ENCODE measurements at places on chromosomes 5 and 9. TPM values are rescaled to one million over a fixed set of nuclear protein-coding genes. Genes with fewer than 3 reads are reported as not detected.

- no peak overlapping the region for H3K4me3 ChIP-seq
- H3K27ac ChIP-seq = no peak overlapping the region
- H3K36me3 ChIP-seq = no peaks in the 10 kb centered on the region
- no peaks in the 10 kb centered on the region for H3K4me1 ChIP-seq
- no peaks in the 10 kb centered on the region for H3K27me3 ChIP-seq
- no peak for DNase-seq
Measured at GRCh38 chr5:66987126-66987525, 209.5 kb downstream of the CD180 start.

GRCh38 chr5:6483880-6484382, 35.3 kb downstream of the UBE2QL1 start:
- H3K27ac ChIP-seq = no peak overlapping the region
- no peaks in the 10 kb centered on the region for H3K36me3 ChIP-seq
- no peak for DNase-seq
- no peaks in the 10 kb centered on the region for H3K27me3 ChIP-seq
- no peak overlapping the region for H3K4me3 ChIP-seq
- no peaks in the 10 kb centered on the region for H3K4me1 ChIP-seq

DNA sequence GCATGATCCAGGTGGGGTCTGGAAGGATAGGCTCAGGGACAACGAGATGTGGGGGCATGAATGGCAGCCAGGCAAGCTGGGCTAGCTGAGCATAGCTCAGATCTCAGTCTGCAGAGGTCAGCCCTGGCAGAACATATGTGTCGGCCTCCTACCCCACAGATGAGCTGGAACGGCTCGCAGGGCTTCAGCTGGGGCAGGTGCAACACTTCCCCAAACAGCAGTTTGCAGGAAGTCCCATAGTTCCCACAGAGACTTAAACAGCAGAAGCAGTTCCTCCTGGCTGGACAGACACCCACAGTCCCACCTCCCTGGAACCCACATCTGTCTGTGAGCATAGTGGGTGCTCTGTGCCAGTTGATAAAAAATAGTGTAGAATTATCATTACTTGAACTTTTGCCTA, 404.6 kb downstream of the GADD45G start:
- peaks cover 1% of the 10 kb centered on the region for H3K4me1 ChIP-seq
- H3K4me3 ChIP-seq = no peak overlapping the region
- DNase-seq = no peak
- no peaks in the 10 kb centered on the region for H3K27me3 ChIP-seq

Gene DND1
- 0.38 TPM for total RNA-seq

DNA sequence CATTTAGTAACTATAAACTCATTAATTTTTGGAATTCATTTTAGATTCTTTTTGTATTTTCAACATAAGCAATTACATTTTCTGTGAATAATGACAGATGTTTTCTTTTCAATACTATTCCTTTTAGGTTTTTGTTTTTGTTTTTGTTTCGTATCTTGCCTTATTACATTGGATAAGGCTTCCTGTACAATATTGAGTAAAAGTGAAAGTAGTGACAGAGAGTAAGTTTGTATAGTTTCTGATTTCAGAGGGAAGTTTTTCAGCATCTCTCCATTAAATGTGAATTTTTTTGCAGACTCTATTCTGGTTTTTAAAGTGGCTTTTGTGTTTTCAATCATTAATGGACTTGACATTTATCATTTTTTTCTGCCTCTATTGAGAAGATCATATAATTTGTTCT, 12.8 kb upstream of the CAMK4 start:
- no peak for DNase-seq
- H3K27ac ChIP-seq = no peak overlapping the region
- H3K4me1 ChIP-seq = no peaks in the 10 kb centered on the region
- H3K4me3 ChIP-seq = no peak overlapping the region

Gene CBY3
- total RNA-seq = not detected

- H3K27ac ChIP-seq = no peak overlapping the region
- no peak overlapping the region for H3K4me3 ChIP-seq
- no peak for DNase-seq
Measured at GRCh38 chr5:39919876-39920275, 495.1 kb upstream of the DAB2 start.

- H3K4me3 ChIP-seq = no peak overlapping the region
- no peaks in the 10 kb centered on the region for H3K4me1 ChIP-seq
- H3K27ac ChIP-seq = no peak overlapping the region
- no peaks in the 10 kb centered on the region for H3K27me3 ChIP-seq
Measured at GRCh38 chr9:138042640-138043039, 165.1 kb downstream of the CACNA1B start.

GRCh38 chr9:3099646-3100045, 255.8 kb upstream of the PUM3 start:
- H3K27me3 ChIP-seq = no peaks in the 10 kb centered on the region
- H3K4me3 ChIP-seq = no peak overlapping the region
- no peak for DNase-seq
- H3K27ac ChIP-seq = no peak overlapping the region
- no peaks in the 10 kb centered on the region for H3K4me1 ChIP-seq
- no peaks in the 10 kb centered on the region for H3K36me3 ChIP-seq

DNA sequence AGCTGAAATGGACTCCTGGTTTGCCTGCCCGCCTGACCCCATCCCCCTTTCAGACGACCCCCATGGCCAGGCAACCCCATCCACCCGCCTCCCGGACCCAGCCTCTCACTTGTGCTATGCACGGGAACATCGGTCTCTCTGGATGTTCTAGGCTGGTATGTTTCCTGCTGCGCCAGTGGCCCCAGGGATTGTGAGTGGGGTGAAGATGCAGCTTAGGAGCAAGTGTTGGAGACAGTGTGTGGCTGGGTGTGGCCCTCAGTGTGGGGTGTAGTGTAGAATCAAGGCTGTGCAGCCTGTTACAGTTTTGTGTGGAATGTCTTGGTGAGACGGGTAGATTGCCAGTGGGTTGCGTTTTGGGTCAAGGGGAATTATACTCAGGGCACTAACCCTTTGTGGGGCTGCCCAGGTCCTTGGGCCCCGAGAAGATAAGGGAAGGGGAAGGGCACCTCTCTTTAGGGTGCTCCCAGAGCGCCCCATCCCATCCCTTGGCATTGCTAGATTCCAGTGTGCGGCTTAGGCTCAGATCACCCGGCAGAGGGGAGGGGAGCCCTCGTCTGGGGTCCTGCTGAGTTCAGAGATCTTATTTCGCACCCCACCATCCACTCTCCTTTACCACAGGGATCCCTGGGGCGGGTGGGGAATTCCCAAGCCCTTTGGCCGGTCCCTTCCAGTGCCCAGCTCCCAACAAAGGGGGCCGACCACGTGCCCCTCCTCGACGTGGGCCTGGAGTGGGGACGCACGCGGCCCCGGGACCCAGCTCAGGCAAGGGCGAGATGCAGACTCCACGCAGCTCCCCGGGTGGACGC, 4.6 kb downstream of the IER5L start:
- H3K4me3 ChIP-seq = peak overlapping the region; percentile 52
- peak overlapping the region; percentile 97 for H3K27ac ChIP-seq
- H3K4me1 ChIP-seq = peaks cover 14% of the 10 kb centered on the region
- H3K36me3 ChIP-seq = no peaks in the 10 kb centered on the region
- H3K27me3 ChIP-seq = no peaks in the 10 kb centered on the region

GRCh38 chr5:117201001-117201400, 626.4 kb upstream of the SEMA6A start:
- DNase-seq = no peak
- H3K27ac ChIP-seq = no peak overlapping the region
- H3K4me3 ChIP-seq = no peak overlapping the region
- peaks cover 1% of the 10 kb centered on the region for H3K4me1 ChIP-seq

DNA sequence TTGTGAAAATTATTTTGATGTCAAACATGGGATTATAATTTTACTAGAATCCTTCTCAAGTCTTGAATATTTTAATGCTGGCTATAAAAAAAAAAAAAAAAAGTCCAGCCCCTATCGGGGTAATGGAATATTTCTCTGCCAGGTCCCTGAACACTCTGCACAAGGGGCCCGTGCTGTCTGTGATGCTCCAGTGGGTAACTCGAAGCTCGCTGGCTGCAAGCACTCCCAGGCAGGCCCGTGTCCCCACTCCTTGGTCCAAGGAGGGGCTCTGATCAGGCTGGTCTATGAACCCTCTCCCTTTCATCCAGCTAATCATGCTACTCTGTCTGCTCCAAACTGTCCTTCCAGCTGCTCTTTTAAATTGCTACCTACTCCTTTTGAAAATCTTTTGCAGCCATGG, 180.8 kb downstream of the GAPVD1 start:
- H3K27ac ChIP-seq = no peak overlapping the region
- H3K36me3 ChIP-seq = no peaks in the 10 kb centered on the region
- no peaks in the 10 kb centered on the region for H3K27me3 ChIP-seq
- H3K4me1 ChIP-seq = no peaks in the 10 kb centered on the region
- no peak for DNase-seq

Gene GFRA3
- 0.32 TPM for total RNA-seq

DNA sequence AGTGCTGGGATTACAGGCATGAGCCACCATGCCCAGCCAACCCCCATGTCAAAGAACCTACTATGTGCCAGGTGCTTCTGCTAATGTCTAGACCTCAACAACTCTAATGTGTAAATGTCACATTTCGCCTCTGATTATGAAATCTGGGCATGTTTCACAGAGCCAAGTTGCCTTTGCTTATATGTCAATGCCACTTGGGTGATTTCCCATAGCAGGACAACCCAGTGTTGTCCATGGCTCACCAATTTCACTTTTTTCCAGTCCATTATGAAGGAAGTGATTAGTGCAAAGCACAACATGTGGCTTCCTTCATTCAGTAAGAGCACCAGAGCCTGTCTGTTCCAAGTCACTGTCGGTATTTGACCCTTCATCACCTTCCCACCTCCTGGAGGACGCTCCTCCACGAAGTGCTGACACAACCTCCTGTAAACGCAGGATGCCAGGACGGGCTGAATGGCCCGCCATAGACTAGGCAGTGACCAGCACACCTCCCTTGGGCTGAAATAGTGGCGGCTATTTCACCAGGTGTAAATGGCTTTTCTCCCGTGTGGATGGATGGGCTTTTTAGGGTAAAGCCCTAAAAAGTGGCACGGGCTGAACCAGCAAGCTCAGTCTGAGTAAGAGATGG, 962 bp upstream of the PKN3 start:
- H3K27ac ChIP-seq = no peak overlapping the region
- DNase-seq = no peak
- H3K27me3 ChIP-seq = no peaks in the 10 kb centered on the region
- H3K4me1 ChIP-seq = peaks cover 1% of the 10 kb centered on the region

Gene FBP1
- total RNA-seq = 0.30 TPM

GRCh38 chr5:72228960-72229359, 91.1 kb downstream of the MRPS27 start:
- H3K36me3 ChIP-seq = no peaks in the 10 kb centered on the region
- H3K4me1 ChIP-seq = peaks cover 2% of the 10 kb centered on the region
- DNase-seq = no peak
- no peak overlapping the region for H3K27ac ChIP-seq

DNA sequence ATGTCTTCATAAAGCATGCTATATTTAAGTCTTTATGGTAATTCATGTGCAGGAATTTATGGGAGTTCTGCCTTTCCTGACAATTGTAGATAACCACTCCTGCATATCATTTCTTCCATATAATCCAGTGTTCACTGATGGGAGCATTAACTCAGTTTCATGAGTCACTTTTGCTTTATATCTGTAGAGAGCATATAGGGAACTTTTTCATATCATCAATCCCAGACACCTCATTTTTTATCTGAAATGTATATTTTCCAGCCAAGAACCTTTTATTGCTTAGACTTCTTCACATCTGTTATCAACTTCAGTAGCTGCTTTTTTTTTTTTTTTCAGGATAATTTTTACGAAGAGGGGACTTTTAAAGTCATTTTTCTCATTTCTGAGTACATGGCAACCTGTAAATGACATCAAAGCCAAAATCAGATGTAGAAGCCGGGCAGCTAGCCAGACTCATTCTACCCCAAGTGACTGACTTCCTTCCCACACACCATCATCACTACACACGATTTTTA, 41.1 kb downstream of the NFX1 start:
- H3K36me3 ChIP-seq = no peaks in the 10 kb centered on the region
- no peak overlapping the region for H3K27ac ChIP-seq
- no peaks in the 10 kb centered on the region for H3K27me3 ChIP-seq
- H3K4me3 ChIP-seq = no peak overlapping the region

- peaks cover 5% of the 10 kb centered on the region for H3K4me1 ChIP-seq
- H3K4me3 ChIP-seq = no peak overlapping the region
- no peaks in the 10 kb centered on the region for H3K27me3 ChIP-seq
Measured at GRCh38 chr5:108762660-108763059, 15.0 kb downstream of the FER start.

GRCh38 chr9:92954886-92955285, 7.6 kb downstream of the FGD3 start:
- no peaks in the 10 kb centered on the region for H3K36me3 ChIP-seq
- H3K4me1 ChIP-seq = no peaks in the 10 kb centered on the region
- no peak for DNase-seq
- no peak overlapping the region for H3K4me3 ChIP-seq

GRCh38 chr5:67725604-67726003, 490.0 kb upstream of the PIK3R1 start:
- no peaks in the 10 kb centered on the region for H3K36me3 ChIP-seq
- DNase-seq = no peak
- no peaks in the 10 kb centered on the region for H3K27me3 ChIP-seq
- no peak overlapping the region for H3K4me3 ChIP-seq
- no peaks in the 10 kb centered on the region for H3K4me1 ChIP-seq

DNA sequence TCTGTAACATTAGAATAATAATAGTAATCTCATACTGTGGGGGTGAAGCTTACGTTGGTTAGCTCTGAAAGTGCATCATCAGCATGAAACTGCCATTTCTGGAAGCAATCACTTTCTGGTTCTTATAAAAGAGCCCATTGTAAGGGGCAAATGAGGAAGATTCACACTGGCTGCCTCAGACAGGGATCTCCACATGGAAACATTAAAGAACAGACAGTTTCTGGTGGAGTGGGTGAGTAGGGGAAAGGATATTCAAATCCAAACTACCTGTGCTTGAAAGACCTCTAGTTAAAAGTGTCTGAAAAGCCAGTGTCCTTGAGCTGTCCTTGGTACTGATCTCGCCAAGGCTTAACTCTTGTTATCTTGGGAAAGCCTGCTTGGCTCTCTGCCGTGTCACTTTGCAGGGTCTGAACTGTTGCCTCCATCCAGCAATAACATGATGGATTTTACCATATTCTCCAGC, 19.1 kb upstream of the SLC31A2 start:
- DNase-seq = no peak
- no peaks in the 10 kb centered on the region for H3K4me1 ChIP-seq
- no peaks in the 10 kb centered on the region for H3K27me3 ChIP-seq
- no peaks in the 10 kb centered on the region for H3K36me3 ChIP-seq
- no peak overlapping the region for H3K4me3 ChIP-seq

GRCh38 chr5:124810396-124811006, 64.1 kb upstream of the ZNF608 start:
- no peaks in the 10 kb centered on the region for H3K4me1 ChIP-seq
- H3K27ac ChIP-seq = no peak overlapping the region
- H3K27me3 ChIP-seq = no peaks in the 10 kb centered on the region
- H3K36me3 ChIP-seq = no peaks in the 10 kb centered on the region

Gene ABO
- total RNA-seq = 23.0 TPM

Gene OR2S2
- not detected for total RNA-seq
